ENCODE measurements at places on chromosomes 1 and 21. TPM values are rescaled to one million over a fixed set of nuclear protein-coding genes. Genes with fewer than 3 reads are reported as not detected.

GRCh38 chr1:60376196-60376595 lies 302.6 kb upstream of the C1orf87 start:
- no peak overlapping the region for H3K27ac ChIP-seq
- no peaks in the 10 kb centered on the region for H3K4me1 ChIP-seq
- no peak for DNase-seq
- no peak overlapping the region for H3K4me3 ChIP-seq
- H3K36me3 ChIP-seq, result no peaks in the 10 kb centered on the region

DNA sequence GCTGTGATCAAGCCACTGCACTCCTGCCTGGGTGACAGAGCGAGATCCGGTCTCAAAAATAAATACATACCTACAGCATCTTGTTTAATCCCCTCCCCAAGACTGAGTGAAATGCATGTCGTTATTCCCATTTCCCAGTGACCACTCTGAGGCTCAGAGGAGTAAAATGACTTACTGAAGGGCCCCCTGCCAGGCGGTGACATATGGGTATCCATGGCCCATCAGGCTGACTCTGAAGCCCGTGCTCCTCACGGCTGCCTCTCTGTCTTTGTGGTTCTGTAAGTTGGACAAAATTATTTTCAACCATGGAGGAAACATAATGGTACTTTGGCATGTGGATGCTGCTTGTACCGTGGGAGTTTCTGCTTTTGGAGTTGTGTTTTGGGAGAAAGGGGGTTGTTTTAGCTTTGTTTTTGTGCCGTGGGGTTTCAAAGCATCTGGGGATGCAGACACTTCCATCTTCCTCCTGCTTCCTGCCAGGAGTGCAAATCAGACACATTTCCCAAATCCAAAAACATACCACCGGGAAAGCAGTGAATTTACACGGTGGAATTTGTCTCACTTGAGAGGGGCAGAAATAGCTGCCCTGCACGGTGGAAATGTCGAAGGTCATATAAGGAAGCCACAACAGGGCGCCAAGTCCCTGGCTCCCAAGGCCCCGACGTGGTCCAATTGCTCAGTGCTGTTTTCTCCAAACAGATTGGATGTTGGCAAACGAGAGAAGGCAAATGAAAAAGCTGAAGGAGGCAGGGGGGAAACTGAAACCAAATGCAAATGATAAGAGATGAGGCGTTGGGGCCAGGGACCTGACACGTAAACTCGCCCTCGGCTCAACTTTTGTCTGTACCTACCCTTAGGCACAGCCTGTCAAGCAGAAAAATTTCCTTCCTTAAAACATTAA lies 17.1 kb upstream of the PINK1 start:
- no peak for DNase-seq
- peaks cover 31% of the 10 kb centered on the region for H3K4me1 ChIP-seq
- H3K4me3 ChIP-seq, result no peak overlapping the region
- H3K27me3 ChIP-seq, result no peaks in the 10 kb centered on the region
- H3K27ac ChIP-seq, result peak overlapping the region; percentile 18

Gene COL11A1
- 592 TPM for total RNA-seq

DNA sequence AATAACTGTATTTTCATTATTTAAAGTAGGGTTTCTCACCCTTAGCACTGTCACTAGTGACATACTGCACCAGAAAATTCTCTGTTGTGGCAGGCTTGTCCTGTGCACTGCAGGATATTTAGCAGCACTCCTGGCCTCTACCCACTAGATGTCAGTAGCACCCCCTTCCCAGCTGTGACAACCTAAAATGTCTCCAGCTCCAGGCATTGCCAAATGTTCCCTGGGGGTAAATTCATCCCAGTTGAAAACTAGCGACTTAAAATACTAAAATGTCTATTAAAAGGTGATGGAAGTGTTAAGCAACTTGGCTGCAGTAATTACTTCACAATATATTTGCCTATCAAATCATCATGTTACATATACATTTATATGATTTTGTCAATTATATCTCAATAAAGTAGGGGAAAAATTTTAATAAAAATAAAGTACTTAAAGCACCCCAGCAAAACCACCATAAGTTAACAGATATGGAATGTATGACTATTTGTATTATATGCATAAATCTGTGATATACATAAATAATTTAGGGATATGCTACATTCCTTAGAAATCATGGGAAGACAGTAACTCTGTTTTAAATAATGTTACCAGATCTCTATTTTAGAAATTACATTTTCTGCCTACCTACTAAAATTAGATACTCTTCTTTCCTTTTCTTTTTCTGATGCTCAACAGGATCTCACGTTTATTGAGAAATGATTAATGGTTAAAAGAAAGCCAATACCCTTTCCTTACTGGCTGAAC lies 74.6 kb downstream of the ARID4B start:
- DNase-seq, result no peak
- H3K4me1 ChIP-seq, result peaks cover 12% of the 10 kb centered on the region
- H3K27me3 ChIP-seq, result no peaks in the 10 kb centered on the region
- no peak overlapping the region for H3K27ac ChIP-seq

DNA sequence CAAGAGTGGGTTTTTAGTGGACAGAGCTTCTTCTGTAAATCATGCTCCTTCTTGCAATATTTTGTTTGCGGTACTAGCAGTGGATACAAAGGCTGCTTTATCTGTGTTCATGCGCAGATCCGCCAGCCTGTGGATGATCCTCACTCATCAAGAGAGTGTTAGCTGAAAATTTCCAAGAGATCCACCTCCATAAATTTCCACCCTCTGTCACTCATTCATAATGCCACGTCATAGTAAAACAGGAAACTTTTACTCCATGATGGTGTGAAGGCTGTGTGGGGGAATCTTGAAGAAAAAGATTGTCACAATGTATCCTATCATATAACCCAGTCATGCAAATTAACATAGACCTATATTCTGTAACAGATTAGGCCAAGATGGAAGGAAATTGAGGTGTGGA lies 4.4 kb upstream of the MAPKAPK2 start:
- no peak for DNase-seq
- H3K4me3 ChIP-seq, result no peak overlapping the region
- peaks cover 37% of the 10 kb centered on the region for H3K27me3 ChIP-seq
- peaks cover 11% of the 10 kb centered on the region for H3K4me1 ChIP-seq

Gene S100A8
- total RNA-seq, result not detected

Gene AADACL4
- total RNA-seq, result not detected

- H3K4me3 ChIP-seq, result no peak overlapping the region
- H3K36me3 ChIP-seq, result no peaks in the 10 kb centered on the region
- no peak for DNase-seq
- H3K4me1 ChIP-seq, result no peaks in the 10 kb centered on the region
- no peak overlapping the region for H3K27ac ChIP-seq
Measured at GRCh38 chr1:4003846-4004505, 103.9 kb upstream of the C1orf174 start.

- H3K36me3 ChIP-seq, result no peaks in the 10 kb centered on the region
- H3K27ac ChIP-seq, result no peak overlapping the region
- H3K4me1 ChIP-seq, result no peaks in the 10 kb centered on the region
- no peak for DNase-seq
Measured at GRCh38 chr21:39932335-39932734, 65.1 kb downstream of the PCP4 start.

DNA sequence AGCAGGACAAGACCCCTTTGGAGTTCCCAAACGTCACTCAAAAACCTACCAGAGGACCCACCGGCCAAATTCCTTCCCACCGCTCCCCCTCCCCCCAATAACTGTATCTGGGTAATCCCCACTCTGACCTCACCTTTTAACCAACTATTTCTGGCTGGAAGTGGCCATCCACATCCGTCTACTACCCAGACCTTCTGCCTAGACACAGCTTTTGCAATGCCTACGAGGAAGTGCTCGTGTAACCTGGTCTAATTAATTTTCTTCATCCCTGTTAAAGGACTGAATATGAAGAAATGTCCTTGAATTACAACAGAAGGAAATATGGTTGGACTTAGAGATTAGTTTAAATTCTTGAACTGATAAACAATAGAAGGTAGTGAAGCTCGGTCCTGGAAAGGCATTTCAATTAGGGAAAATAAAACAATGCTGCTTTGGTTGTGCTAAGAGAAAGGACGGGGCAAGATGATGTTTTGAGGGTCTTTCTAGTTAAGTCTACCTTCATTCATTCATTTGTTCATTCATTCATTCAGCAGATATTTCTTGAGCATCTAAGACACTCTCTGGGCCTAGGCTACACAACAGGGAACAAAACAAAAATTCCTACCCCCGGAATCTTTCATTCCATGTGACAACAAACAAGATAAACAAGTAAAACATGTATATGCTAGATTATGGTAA lies 18.8 kb downstream of the AVPR1B start:
- H3K4me3 ChIP-seq, result no peak overlapping the region
- peaks cover 76% of the 10 kb centered on the region for H3K27me3 ChIP-seq
- H3K4me1 ChIP-seq, result no peaks in the 10 kb centered on the region
- DNase-seq, result no peak

GRCh38 chr1:40692429-40692895 lies 958 bp downstream of the NFYC start:
- H3K36me3 ChIP-seq, result peaks cover 4% of the 10 kb centered on the region
- peaks cover 37% of the 10 kb centered on the region for H3K4me1 ChIP-seq
- no peak for DNase-seq

Measured in osteocyte (in vitro differentiated cells).